ENCODE measurements at places on chromosomes 11 and 22.
A peak's percentile ranks its signal among the peaks of the same experiment; 100 is the strongest.

GRCh38 chr11:720642-721246 is 14.7 kb downstream of the EPS8L2 start:
- peak; percentile 65 for DNase-seq

DNA sequence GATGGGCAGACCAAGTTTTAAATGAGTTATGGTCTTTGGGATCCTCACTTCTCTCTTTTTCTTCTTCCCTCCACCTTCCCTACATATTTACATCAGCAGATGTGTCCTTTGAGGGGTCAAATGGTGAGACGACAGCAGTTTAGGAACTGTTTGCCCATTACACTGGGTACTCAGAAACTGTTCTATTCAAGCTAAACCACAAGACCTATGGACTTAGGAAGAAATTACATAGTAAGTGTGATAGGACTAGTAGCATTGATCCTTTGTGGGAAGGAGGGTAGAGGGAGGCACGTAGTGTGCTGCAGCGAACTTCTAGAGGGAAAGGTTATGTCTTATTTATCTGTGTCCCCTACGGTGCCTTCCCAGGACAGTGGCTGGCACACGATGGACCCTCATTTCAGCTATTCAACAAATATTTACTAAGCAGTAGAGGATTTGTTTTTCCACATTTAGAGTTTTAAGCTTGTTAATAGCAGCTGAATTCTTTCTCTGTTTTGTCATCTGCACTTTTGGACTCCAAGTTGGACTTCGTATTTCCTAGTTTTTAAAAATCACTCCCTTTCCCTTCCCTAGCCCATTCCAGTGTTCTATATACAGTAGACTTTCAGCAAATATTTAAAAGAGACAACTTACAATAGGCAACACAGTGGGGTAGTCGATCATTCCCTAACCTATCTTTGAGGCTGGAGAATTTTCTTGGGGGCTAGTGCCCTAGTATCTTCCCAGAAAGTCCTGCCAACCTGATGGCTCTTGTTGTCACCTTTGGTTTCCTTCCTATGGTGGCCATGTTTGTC is 13.9 kb downstream of the FZD4 start:
- no peak for DNase-seq

DNA sequence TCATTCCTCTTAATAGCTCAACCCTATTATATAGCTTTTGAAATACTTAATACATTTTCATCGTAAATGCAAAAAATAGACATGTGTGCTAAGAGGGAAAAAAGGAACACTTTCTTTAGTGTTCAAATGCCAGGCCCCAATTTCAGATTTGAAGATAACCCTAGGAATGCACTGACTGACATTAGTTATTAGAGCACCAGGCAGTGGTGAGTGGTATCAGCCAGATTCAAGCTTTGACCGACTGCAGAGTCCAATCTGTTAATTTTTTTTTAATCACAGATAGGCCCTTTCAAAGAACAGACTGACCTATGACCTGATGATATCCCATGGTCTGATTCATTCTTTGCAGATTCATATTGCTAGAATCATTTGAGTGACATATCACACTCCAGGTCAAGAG is 874.2 kb upstream of the CHORDC1 start:
- no peak for DNase-seq

GRCh38 chr11:26953770-26954392 is 40.0 kb upstream of the FIBIN start:
- no peak for DNase-seq

GRCh38 chr11:117862753-117863152 is 13.7 kb downstream of the FXYD6 start:
- no peak for DNase-seq

GRCh38 chr11:41461057-41461681 is 1.7 kb upstream of the LRRC4C start:
- DNase-seq = no peak

- DNase-seq = no peak
Observed at GRCh38 chr11:128910576-128910975, 19.4 kb downstream of the KCNJ5 start.

GRCh38 chr11:63564056-63564774 is 1.0 kb upstream of the PLAAT2 start:
- DNase-seq = no peak

DNA sequence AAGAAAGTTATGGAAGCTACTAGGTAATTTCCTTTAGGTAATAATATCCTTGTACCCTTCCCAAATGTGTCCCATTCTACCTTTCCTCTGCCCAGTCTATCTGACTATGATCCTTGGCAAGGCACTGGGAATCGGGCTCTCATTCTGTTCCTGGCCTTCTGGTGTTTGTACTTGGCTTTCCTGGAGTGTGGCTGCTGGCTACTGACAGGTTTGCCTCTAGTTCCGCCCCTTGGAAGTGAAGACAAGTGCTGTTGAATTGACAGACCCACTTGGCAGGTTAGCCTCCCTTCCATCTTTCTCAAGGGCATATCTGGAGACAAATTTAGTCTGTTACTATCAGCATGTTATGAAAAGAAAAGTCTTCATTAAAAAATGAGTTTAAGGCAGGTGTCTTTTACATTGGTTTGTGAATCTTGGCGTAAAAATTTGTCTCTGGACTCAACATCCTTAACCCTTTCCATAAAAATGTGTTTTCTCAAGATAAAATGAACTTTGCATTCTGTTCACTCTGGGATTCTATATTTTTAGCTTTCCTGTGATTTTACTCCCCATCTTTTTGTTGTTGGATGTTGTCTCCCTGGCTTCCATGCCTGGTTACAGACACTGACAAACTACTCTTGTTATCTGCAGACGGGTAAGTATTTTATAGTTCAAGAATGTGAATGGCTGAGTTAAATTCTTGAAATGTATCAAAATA is 287.4 kb upstream of the PDGFD start:
- DNase-seq = no peak

DNA sequence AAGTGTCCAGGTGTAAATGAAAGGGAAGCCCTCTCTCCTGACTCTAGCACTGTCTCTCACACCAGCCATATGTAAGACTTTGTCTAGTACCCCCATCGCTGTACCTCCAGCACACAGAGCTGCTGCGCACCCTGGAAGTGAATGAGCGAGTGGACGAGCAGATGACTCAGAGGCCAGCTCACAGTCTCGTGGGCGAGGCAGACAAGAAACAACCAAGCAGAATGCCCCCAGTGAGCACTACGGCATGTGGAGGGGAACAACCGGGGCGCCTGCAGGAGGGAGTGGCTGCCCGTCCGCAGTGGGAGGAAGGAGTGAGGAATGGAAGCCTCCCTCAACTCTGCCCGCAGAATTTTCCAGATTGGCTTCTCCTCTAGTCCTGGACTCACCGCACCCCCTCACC is 46.4 kb downstream of the MCM5 start:
- DNase-seq = no peak

DNA sequence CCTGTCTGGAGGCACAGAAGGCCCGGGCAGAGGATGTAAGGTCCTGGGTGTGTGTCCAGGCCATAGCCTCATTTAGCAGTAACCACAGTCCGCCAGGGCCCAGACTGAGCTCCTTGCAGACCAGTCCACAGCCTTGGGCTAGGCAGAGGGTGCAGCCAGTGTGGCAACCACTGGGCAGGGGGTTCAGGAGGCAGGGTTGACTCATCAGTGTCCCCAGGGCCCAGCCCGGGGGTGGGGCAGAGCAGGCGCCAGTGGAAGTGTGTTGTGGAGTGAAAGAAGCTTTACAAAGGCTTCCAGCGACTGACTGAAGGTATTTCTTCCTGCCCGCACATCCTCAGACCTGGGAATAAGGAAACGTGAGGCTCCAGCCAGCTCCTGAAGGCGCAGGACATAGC is 27.7 kb upstream of the WNT11 start:
- no peak for DNase-seq

DNA sequence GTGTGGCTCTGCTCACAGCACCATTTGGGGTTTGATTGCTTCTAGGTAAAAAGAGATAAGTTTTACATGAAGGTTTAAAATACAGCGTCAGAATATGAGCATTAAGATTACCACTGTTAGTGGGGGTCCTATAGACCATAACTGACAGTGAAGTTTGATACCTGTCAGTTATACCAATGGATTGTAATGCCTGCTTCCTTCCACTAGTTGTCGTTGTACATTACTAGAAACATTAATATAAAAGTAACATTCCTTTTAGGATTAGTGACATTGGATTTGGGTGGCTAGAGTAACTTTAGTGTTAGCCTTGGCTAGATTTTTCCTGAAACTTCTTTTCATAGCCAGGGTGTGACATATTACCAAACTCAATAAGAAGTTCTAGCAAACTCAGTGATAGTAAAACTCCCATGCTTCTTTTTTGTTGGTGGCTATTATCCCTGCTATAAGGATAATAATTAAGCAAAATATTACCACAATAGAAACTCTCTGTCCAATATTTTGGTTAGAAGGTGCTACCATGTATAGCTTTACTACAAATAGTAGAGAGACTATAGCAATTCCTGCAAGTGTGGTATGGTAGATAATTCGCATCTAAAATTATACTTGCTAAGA is 57.1 kb downstream of the FAM181B start:
- no peak for DNase-seq

- DNase-seq = no peak
Observed at GRCh38 chr22:42357634-42358296, 74.4 kb downstream of the NFAM1 start.

DNA sequence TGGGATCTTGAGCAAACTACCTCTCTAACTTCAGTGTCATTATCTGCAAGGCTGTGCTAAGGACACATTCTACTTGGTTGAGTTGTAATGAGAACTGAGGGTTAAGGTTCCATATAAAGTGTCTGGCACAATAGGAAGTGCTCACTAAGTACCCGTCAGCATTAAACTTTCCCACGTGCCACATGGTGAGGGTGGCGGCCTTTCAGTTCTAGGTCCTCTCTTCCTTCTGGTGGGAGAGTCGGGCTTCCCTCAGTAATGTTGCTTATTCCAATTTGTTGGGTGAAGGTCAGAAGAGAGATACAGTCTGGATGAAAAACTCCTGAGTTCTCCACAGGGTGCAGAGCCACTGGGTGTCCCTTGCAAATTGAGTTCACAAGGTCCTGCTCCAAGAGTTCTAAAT is 4.6 kb upstream of the CD6 start:
- no peak for DNase-seq

GRCh38 chr22:37245740-37246139 is 1.7 kb upstream of the RAC2 start:
- no peak for DNase-seq

- DNase-seq = no peak
Observed at GRCh38 chr11:115626414-115626813, 122.2 kb upstream of the CADM1 start.

DNA sequence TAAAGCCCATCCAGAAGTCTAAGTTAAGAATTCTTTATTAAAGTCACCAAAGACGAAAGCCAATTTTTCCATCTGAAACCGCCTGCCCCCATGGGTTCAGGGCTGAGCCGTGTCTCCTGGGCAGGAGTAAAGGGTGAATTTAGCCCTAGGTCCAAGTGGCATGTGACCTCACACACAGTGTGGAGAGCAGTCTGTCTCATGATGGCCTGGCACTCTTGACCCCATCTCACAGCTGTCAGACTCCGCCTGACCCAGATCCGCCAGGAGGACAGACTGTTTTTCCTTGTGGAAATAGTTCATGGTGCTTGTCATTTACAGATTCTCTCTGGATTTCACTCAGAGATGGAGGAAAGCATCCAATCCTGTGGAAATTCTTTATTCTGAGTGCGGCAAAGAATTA is 109.7 kb downstream of the GALNT18 start:
- DNase-seq = no peak
